ENCODE measurements at places on chromosomes 5 and 9. TPM values are rescaled to one million over a fixed set of nuclear protein-coding genes. Genes with fewer than 3 reads are reported as not detected.

DNA sequence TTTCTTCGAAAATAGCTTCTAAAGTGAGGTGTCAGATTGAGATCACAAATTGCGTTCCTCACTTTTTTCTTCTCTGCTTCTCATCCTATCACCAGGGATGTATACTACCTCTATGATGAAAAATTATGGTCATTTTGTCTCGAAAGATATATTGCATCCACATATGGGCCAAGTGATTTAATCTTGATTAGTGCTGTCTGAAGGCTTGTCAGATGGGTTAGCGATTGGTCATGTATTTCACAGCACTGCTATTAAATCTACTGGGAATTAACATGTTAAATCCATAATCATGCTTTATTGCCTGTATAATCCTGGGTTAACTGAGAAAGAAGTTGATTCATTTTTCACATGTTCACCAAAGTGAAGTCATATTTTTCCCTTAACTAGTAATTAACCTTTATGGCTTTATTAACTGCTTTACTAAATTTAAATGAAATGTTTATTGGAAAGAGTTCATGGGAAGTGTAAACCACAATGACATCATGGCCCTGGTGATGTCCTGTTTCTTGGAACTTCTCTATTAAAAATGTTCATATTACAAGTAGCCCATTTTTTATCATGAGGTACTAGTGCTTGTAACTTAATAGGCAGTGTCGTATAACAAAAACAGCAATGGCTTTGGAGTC, 193.3 kb downstream of the SMC2 start:
- H3K4me1 ChIP-seq: no peaks in the 10 kb centered on the region
- H3K27me3 ChIP-seq: no peaks in the 10 kb centered on the region
- H3K36me3 ChIP-seq: no peaks in the 10 kb centered on the region
- H3K27ac ChIP-seq: no peak overlapping the region

- H3K4me3 ChIP-seq: no peak overlapping the region
- H3K36me3 ChIP-seq: no peaks in the 10 kb centered on the region
- no peak overlapping the region for H3K27ac ChIP-seq
- peak; percentile 93 for DNase-seq
- H3K4me1 ChIP-seq: peaks cover 38% of the 10 kb centered on the region
Observed at GRCh38 chr9:130936285-130937117, 2.5 kb downstream of the FIBCD1 start.

C1QTNF3 gene
- total RNA-seq: 6.4 TPM

GRCh38 chr5:171907725-171908343, 98.6 kb downstream of the FBXW11 start:
- no peak overlapping the region for H3K27ac ChIP-seq
- no peaks in the 10 kb centered on the region for H3K36me3 ChIP-seq
- peak; percentile 76 for DNase-seq
- no peaks in the 10 kb centered on the region for H3K4me1 ChIP-seq

DNA sequence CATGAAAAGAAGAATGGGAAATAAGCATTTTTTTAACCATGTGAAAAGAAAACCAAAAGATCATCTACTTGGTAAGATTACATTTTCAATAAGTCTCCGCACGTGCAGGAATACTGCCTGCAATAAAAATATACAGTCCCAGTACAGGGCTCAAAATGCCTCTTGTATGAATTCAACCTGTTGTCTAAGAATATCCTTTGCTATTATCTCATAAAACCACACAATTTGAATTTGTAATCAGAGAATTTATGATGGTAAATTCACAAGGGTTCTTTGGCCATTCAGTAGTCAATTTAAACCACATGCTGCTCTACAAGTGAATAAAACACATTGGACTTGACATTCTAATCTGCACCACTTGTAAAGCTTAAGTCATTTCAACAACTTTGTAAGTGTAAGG, 46.6 kb downstream of the ST8SIA4 start:
- DNase-seq: no peak
- no peak overlapping the region for H3K4me3 ChIP-seq
- H3K27ac ChIP-seq: no peak overlapping the region
- no peaks in the 10 kb centered on the region for H3K4me1 ChIP-seq
- no peaks in the 10 kb centered on the region for H3K36me3 ChIP-seq

TTC16 gene
- total RNA-seq: not detected

DNAJC25 gene
- total RNA-seq: 7.7 TPM

DNA sequence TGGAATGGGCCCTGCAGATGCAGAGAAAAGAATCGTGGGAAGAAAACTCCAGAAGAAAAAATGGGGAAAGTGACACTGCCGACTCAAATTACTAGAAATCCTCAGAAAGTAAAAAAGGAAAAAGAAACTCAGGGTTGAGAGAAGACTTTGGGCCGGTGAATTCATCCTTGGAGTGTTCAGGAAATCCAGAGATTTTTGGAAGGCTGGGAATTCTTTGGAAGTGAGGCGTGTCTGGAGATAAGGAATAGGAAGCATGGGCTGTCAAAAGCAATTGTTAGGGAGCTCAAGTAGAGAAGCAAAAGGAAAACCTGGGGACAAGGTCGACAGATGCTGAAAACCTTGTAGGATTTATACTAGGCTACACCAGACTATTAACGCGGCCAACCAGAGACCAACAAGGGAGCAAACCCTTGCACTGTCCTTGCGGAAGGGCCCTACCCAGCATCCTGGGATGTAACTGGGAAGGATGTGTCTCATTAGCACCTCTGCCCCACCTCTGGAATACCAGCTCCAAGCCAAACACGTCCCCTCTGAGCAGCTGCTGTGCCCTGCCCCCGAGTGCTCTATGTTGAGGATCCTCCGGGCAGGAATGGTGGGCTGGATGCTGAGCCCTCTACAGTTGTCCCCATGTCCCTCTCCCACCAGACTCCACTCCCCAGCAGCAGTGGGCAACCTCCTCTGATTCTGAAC, 11.6 kb downstream of the DAB2IP start:
- H3K27me3 ChIP-seq: no peaks in the 10 kb centered on the region
- no peak overlapping the region for H3K27ac ChIP-seq
- no peak overlapping the region for H3K4me3 ChIP-seq
- DNase-seq: no peak

DNA sequence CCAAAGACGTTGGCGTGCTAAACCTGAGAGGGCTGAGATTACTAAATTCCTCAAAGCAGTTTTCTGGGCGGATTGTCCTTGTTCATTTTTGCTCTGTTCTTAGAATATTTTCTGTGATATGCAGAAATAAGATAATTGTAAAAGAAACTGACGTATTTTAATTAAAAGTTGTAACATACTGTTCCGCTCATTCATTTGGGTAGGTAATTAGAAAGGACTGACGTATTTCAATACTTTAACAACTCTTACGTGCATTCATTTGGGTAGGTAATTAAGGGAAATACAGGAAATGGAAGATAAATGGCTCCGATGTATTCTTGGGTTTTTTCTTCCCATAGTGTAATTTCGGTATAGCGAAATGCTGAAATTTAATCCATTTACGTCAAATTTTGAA, 1.1 kb downstream of the OSTF1 start:
- peaks cover 16% of the 10 kb centered on the region for H3K27me3 ChIP-seq
- H3K4me3 ChIP-seq: peak overlapping the region; percentile 74
- no peaks in the 10 kb centered on the region for H3K4me1 ChIP-seq

DNA sequence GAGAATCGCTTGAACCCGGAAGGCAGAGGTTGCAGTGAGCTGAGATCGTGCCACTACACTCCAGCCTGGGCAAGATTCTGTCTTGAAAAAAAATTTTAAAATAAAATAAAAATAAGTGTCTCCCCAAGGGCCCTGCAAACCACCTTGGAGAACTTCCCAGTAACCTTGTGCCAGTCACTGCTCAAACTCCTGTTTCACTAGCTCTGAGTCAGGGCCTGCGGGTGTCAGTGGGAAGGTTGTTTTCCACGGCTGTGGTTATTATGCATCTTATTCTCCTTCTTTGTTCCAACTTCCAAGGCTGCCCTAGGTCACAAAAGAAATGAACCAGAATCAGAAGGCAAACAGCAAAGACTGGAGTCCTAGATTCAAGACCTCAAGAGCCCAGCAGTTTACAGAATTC, 246.7 kb downstream of the ADAMTSL1 start:
- no peak for DNase-seq
- no peak overlapping the region for H3K27ac ChIP-seq
- H3K36me3 ChIP-seq: no peaks in the 10 kb centered on the region
- no peaks in the 10 kb centered on the region for H3K27me3 ChIP-seq

PROB1 gene
- total RNA-seq: 0.67 TPM

- H3K27me3 ChIP-seq: no peaks in the 10 kb centered on the region
- no peak for DNase-seq
- no peak overlapping the region for H3K27ac ChIP-seq
- H3K4me3 ChIP-seq: no peak overlapping the region
- H3K36me3 ChIP-seq: no peaks in the 10 kb centered on the region
Observed at GRCh38 chr5:111603446-111603827, 91.1 kb upstream of the STARD4 start.

- H3K4me3 ChIP-seq: no peak overlapping the region
- H3K4me1 ChIP-seq: peaks cover 22% of the 10 kb centered on the region
- no peak overlapping the region for H3K27ac ChIP-seq
- H3K27me3 ChIP-seq: no peaks in the 10 kb centered on the region
- no peaks in the 10 kb centered on the region for H3K36me3 ChIP-seq
- no peak for DNase-seq
Observed at GRCh38 chr9:2261421-2262103, 246.4 kb downstream of the SMARCA2 start.

- no peaks in the 10 kb centered on the region for H3K27me3 ChIP-seq
- no peak overlapping the region for H3K4me3 ChIP-seq
- no peak for DNase-seq
- no peaks in the 10 kb centered on the region for H3K36me3 ChIP-seq
Observed at GRCh38 chr5:80704221-80704620, 49.4 kb upstream of the DHFR start.

DNA sequence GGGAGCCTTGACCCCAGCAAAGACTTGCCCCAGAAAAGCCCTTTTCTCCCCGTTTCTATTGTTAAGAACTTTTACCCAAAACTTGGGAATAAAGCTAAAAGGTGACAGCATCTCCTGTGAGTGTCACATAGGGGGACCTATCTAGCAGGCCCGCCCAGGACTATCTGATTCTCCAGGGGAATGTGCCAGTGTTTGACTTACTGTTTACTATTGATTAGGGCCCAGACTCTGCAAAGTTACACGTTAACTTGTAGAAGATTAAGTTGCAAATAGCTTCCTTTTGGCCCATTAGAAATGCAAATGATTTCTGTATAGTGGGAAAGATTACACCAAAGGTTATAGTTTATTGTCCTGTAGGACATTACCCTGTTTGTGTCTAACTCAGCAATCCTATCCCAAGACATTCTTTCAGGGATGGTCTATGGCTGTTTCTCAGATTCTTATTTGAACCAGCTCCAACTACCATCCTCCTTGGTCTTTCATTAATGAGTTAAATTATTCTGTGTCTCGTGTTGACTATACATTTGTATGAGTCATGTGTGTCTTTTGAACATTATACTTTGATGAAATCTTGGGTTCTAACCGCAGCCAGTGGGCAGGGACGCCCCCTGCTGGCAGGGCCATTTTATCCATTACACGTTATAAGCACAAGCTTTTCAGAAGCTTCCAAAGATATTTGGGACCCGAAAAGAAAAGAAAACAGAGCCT, 60.7 kb downstream of the HRH2 start:
- H3K27ac ChIP-seq: no peak overlapping the region
- H3K36me3 ChIP-seq: no peaks in the 10 kb centered on the region
- peak; percentile 57 for DNase-seq
- no peak overlapping the region for H3K4me3 ChIP-seq
- H3K27me3 ChIP-seq: no peaks in the 10 kb centered on the region

C5orf46 gene
- not detected for total RNA-seq

DNA sequence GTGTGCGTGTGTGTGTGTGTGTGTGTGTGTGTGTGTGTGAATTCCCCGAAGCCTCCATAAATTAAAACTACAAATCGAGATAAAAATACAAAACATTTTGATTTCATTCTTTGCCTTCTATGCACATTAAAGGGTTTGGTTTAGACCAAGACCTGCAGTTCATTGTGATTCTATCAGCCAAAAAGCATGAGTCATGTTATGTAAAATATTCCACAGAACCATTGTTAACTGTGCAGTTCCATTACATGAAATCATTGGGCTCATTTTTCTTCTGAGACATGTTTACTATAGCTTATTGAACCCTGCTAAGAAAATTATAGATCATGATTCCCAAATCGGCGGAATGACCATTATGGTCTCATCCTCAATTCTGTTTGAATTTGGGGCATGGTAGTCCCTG, 11.7 kb downstream of the CAVIN4 start:
- H3K36me3 ChIP-seq: peaks cover 6% of the 10 kb centered on the region
- H3K4me3 ChIP-seq: no peak overlapping the region
- no peak for DNase-seq
- no peaks in the 10 kb centered on the region for H3K27me3 ChIP-seq
- H3K27ac ChIP-seq: no peak overlapping the region
- peaks cover 7% of the 10 kb centered on the region for H3K4me1 ChIP-seq

GRIN1 gene
- total RNA-seq: not detected

DNA sequence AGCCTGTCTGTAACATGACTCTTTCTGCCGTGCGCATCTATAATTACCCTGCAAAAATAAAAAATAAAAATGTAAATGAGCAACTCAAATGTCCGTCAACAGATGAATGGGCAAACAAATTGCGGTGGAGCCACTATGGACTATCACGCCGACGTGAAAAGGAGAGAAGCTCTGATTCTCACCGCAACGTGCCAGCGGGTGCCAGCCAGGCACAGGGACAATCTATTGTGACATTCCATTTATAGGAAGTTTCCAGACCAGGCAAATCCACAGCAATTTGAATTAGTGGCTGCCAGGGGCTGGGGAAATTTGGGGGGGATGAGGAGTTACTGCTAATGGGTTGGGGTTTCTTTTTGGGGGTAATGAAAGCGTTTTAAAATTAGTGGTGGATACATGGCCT, 96.8 kb downstream of the VAV2 start:
- H3K4me1 ChIP-seq: peaks cover 29% of the 10 kb centered on the region
- H3K27me3 ChIP-seq: no peaks in the 10 kb centered on the region
- DNase-seq: no peak
- H3K4me3 ChIP-seq: no peak overlapping the region
- no peak overlapping the region for H3K27ac ChIP-seq

UGT3A1 gene
- 5.6 TPM for total RNA-seq

IL4 gene
- total RNA-seq: not detected

- peaks cover 46% of the 10 kb centered on the region for H3K4me1 ChIP-seq
- no peak for DNase-seq
- no peaks in the 10 kb centered on the region for H3K27me3 ChIP-seq
- H3K36me3 ChIP-seq: no peaks in the 10 kb centered on the region
- H3K4me3 ChIP-seq: no peak overlapping the region
- no peak overlapping the region for H3K27ac ChIP-seq
Observed at GRCh38 chr5:153780876-153781705, 257.6 kb downstream of the FAM114A2 start.

DNA sequence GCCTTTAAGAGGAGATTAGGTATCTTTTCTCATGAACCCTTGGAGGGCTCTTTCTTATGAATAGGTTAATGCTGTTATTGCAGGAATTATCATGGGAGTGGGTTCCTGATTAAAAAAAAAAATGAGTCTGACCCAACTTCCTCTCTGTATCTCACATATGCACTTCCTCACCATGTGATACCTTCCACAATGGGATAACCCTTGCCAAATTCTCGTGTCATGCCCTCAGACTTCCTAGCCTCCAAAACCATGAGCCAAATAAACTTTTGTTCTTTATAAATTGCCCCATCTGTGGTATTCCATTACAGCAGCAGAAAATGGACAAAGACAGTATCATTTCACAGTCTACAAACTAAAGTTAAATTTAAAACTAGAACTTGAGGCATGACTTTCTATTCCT, 1.0 kb downstream of the OR1B1 start:
- DNase-seq: no peak
- H3K27ac ChIP-seq: no peak overlapping the region
- no peaks in the 10 kb centered on the region for H3K36me3 ChIP-seq
- H3K27me3 ChIP-seq: no peaks in the 10 kb centered on the region
- H3K4me3 ChIP-seq: no peak overlapping the region
- no peaks in the 10 kb centered on the region for H3K4me1 ChIP-seq

Data from neural progenitor cell (in vitro differentiated cells).